ENCODE measurements at places on chromosomes 13 and 19.

- peak; percentile 56 for DNase-seq
Measured at GRCh38 chr13:57787058-57787791, 155.7 kb downstream of the PCDH17 start.

GRCh38 chr19:46924874-46925547 lies 64.2 kb downstream of the ARHGAP35 start:
- DNase-seq, result no peak

GRCh38 chr19:34220472-34221063 lies 33.8 kb upstream of the GARRE1 start:
- peak; percentile 83 for DNase-seq

DNA sequence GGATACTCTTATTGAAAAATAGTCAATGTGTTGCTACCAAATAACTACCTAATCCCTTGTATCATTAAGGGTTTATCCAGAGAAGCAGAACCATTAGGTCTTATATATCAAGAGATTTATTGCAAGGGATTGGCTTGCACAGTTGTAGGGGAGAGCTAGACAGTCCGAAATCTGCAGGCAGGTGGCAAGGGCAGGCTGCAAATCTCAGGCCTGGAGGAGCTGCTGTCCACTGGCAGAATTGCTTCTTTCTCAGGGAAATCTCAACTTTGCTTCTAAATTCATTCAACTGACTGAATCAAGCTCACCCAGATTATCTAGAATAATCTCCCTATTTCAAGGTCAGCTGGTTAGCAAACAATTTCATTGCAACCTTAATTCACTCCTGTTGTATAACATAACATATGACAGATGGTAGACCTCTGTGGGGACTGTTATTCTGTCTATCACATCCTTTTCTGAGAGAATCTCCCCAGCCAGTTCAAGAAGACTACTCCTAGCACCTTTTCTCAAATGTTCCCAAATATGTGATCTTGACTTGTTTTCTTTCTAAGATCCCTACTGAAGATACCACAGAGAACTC lies 194.2 kb downstream of the NHLRC3 start:
- DNase-seq, result no peak

GRCh38 chr19:48190288-48190884 lies 19.9 kb downstream of the ZSWIM9 start:
- DNase-seq, result peak; percentile 98

GRCh38 chr19:45766869-45767346 lies 2.1 kb downstream of the SIX5 start:
- DNase-seq, result no peak

GRCh38 chr19:41863209-41863931 lies 3.3 kb downstream of the RPS19 start:
- DNase-seq, result no peak

GRCh38 chr13:94195715-94196114 lies 283.8 kb downstream of the DCT start:
- no peak for DNase-seq

All from GM23338 (cell line).